ENCODE measurements at places on chromosomes 3 and 15.

- no peak for DNase-seq
Observed at GRCh38 chr3:169186596-169186995, 476.9 kb downstream of the MECOM start.

GRCh38 chr15:94791510-94791909 lies 560.1 kb downstream of the MCTP2 start:
- no peak for DNase-seq

DNA sequence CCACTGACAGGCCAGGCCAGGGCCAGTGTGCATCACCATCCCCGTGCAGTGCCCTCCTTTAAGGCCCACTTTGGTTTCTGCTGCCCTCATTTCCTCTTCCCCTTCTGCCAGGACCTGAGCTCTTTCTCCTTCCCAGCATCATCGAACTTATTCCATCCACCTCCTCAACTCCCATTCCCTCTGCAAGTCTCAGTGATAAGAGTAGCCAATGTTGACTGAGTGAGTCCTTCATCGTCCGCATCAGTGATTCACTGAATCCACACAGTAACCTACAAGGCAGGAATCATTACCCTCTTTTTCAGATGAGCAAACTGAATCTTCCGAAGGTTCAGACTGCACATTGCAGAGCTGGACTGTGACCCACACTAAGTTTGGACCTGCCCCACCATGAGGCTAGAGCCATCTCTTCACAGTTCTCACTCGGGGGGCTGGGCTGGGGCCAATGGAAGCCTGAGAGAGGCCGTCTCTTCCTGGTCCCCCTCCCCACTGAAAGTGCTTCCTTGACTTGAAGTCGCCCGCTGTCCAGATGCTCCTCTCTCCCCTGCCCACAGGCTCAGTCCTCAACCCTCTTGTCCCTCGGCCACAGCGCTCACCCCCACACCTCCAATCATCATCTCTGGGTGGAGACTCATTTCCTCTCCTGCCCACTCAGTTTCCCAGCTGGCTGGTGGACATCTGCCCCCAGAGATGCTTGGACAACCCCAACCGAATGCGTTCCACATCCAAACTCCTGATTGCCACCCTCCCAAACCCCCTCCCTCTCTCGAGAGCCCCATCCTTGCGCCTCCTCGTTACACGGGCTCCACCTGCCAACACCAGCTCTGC lies 15.2 kb upstream of the ANPEP start:
- no peak for DNase-seq

- DNase-seq, result peak; percentile 51
Observed at GRCh38 chr15:92069308-92070250, 216.1 kb downstream of the SLCO3A1 start.

GRCh38 chr3:98592345-98592935 lies 971 bp downstream of the CPOX start:
- DNase-seq, result no peak

DNA sequence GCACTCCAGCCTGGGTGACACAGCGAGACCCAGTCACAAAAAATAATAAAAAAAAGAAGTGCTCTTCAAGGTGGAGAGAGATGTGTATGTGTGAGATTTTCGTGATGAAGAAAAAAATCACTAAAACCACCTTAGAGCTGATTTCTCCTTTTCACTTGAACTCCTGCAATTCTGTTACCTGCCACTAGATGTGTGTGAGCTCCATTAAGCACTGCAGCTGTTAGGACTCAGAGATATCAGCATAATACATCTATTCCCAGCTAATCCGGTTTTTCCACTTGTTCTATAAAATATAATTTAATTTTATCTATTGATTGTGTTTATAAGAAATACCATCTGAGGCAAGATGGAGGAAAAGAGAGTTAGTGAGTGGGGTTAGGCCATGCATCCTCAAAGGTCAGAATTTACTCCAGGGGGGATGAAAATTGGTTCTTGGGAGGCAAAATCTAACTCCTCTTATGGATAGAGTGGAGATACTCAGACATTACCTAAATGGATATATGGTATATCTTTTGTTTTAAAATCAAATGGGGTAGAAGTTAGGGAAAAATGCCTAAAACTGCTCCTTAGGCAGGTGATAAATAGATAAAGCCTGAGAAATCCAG lies 152.7 kb downstream of the IL20RB start:
- peak; percentile 29 for DNase-seq

Measured in HFFc6 (cell line).